ENCODE measurements at places on chromosomes 5 and 9. TPM values are rescaled to one million over a fixed set of nuclear protein-coding genes. Genes with fewer than 3 reads are reported as not detected.

- DNase-seq: no peak
- no peaks in the 10 kb centered on the region for H3K27me3 ChIP-seq
- H3K4me3 ChIP-seq: no peak overlapping the region
- H3K36me3 ChIP-seq: no peaks in the 10 kb centered on the region
- H3K27ac ChIP-seq: no peak overlapping the region
These were observed 67.8 kb downstream of the COL23A1 start for GRCh38 chr5:178522361-178522760.

Gene NIPAL4
- not detected for total RNA-seq

DNA sequence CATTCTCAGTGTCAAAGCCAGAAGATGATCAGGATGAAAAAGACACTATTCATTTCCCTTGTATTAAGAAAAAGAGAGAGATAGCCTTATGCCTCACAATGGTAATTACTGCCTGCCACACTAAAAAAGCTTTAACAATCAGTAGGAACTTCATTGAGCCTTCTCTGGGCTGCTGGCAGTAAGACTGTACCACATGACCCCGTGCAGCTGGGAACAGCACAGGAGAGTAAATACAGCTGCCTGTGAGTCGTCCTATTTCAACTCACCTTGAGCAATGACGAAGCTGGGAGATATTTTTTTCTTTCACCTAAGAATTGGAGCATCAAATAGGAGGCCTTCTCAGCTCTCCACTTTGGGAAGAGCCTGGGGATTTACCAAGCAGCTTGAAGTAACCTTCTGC, 316.3 kb downstream of the GABRB2 start:
- H3K36me3 ChIP-seq: no peaks in the 10 kb centered on the region
- H3K4me3 ChIP-seq: no peak overlapping the region
- no peak overlapping the region for H3K27ac ChIP-seq
- no peak for DNase-seq
- no peaks in the 10 kb centered on the region for H3K4me1 ChIP-seq
- H3K27me3 ChIP-seq: no peaks in the 10 kb centered on the region

DNA sequence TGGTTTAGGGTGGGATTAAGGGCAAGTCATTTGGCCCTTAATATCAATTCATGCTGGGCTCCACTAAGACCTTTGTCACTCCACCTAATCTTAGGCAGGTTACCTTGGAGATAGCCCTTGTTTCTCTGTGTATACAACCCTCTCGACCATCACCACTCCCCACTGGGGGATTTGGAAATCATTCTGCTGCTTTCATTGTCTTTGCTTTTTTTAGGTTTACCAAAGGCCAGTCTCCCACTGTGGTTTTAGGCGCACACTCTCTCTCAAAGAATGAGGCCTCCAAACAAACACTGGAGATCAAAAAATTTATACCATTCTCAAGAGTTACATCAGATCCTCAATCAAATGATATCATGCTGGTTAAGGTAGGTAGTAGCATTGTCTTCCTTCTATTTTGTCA, 6.2 kb downstream of the GZMK start:
- no peaks in the 10 kb centered on the region for H3K36me3 ChIP-seq
- no peak for DNase-seq
- peaks cover 3% of the 10 kb centered on the region for H3K27me3 ChIP-seq
- H3K27ac ChIP-seq: no peak overlapping the region
- H3K4me3 ChIP-seq: no peak overlapping the region

DNA sequence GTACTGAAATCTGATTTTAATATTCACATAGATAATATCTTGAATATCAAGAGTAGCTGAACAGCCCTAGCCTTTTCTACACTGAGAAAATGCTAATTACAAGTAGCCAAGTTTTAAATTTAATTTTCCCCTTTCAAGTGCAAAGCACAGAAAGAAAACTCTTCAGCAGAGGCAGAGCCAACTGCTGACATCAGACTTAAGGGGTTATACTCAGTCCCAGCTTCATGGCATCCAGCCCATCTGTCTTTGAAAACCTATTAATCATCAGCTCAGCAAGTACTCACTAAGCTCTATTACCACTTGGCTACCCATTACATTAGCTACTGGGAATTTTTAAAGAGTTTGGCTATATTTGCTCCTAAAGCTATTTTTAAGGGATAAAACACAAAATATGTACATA, 220.5 kb downstream of the SLC12A2 start:
- H3K27me3 ChIP-seq: no peaks in the 10 kb centered on the region
- peaks cover 7% of the 10 kb centered on the region for H3K4me1 ChIP-seq
- peaks cover 8% of the 10 kb centered on the region for H3K36me3 ChIP-seq
- no peak overlapping the region for H3K27ac ChIP-seq
- DNase-seq: no peak
- H3K4me3 ChIP-seq: no peak overlapping the region

Gene CNTNAP3
- total RNA-seq: 9.9 TPM

Gene CHSY3
- 0.85 TPM for total RNA-seq

Gene TLX3
- not detected for total RNA-seq

GRCh38 chr5:3891113-3891512, 295.5 kb downstream of the IRX1 start:
- no peaks in the 10 kb centered on the region for H3K4me1 ChIP-seq
- H3K4me3 ChIP-seq: no peak overlapping the region
- no peak for DNase-seq
- no peak overlapping the region for H3K27ac ChIP-seq

GRCh38 chr5:149702934-149703646, 27.0 kb upstream of the PPARGC1B start:
- no peaks in the 10 kb centered on the region for H3K27me3 ChIP-seq
- H3K27ac ChIP-seq: no peak overlapping the region
- H3K4me1 ChIP-seq: peaks cover 9% of the 10 kb centered on the region
- H3K36me3 ChIP-seq: no peaks in the 10 kb centered on the region
- no peak for DNase-seq
- H3K4me3 ChIP-seq: no peak overlapping the region

Gene GPR150
- 0.14 TPM for total RNA-seq

GRCh38 chr9:99873943-99874584, 32.4 kb upstream of the STX17 start:
- no peak for DNase-seq
- H3K4me1 ChIP-seq: no peaks in the 10 kb centered on the region
- no peak overlapping the region for H3K27ac ChIP-seq
- H3K4me3 ChIP-seq: no peak overlapping the region
- no peaks in the 10 kb centered on the region for H3K36me3 ChIP-seq
- no peaks in the 10 kb centered on the region for H3K27me3 ChIP-seq

- no peak overlapping the region for H3K4me3 ChIP-seq
- H3K4me1 ChIP-seq: peaks cover 49% of the 10 kb centered on the region
- H3K27ac ChIP-seq: peak overlapping the region; percentile 90
- H3K36me3 ChIP-seq: no peaks in the 10 kb centered on the region
- no peaks in the 10 kb centered on the region for H3K27me3 ChIP-seq
- no peak for DNase-seq
These were observed 13.5 kb upstream of the NUP214 start for GRCh38 chr9:131111854-131112311.

DNA sequence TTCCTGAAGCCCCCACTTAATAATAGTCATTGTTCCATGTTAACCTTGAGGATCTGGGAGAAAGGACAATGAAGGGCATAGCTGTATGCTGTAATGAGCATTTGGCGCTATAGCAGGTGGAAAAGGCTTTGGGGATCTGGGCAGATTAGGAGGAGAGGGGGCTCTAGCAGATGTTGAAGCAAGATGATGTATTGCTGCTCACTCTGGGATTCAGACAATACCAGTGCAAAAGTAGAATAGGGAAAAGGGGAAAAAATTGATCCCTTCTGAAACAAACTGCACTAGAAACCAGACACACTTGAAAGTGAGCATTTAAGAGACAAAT, 575.3 kb upstream of the MEF2C start:
- DNase-seq: no peak
- H3K36me3 ChIP-seq: no peaks in the 10 kb centered on the region
- no peaks in the 10 kb centered on the region for H3K27me3 ChIP-seq
- peaks cover 20% of the 10 kb centered on the region for H3K4me1 ChIP-seq
- H3K4me3 ChIP-seq: no peak overlapping the region
- peak overlapping the region; percentile 71 for H3K27ac ChIP-seq

DNA sequence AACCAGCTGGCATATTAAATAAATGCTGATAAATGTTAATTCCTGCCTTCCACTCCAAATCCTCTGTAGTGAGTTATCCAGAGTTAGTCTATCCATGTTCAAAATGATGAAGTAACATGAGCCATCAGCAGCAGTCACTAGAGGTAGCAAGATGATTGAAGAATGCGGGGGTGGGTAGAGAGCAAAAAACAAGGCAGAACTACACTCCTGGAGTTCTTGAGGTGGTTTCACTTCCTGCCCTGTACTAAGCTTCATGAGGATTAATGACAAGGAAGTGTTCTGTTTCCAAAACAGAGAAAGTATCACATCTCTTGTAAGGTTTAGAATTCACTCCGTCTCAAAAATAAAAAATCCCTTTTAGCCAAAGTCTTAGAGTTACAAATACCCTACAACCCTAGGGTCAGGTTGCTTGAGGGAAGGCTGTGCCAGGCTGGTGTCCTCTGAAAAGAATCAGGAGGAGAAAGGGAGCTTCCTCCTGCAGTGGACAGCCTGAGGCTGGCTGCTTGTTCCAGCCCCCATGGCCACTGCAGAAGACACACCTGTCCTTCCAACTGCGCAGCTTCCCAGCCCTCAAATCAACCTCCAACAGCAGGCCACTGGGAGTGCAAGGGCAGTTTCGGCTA, 180.2 kb downstream of the DENND1A start:
- H3K36me3 ChIP-seq: no peaks in the 10 kb centered on the region
- peaks cover 6% of the 10 kb centered on the region for H3K4me1 ChIP-seq
- DNase-seq: no peak
- H3K4me3 ChIP-seq: no peak overlapping the region
- no peak overlapping the region for H3K27ac ChIP-seq

GRCh38 chr5:134579284-134579771, 53.3 kb downstream of the SAR1B start:
- DNase-seq: no peak
- peaks cover 56% of the 10 kb centered on the region for H3K36me3 ChIP-seq
- no peaks in the 10 kb centered on the region for H3K27me3 ChIP-seq
- H3K4me1 ChIP-seq: peaks cover 71% of the 10 kb centered on the region
- no peak overlapping the region for H3K4me3 ChIP-seq

Gene PTGES
- total RNA-seq: 1.9 TPM

Gene WDR38
- total RNA-seq: not detected

GRCh38 chr5:403995-404394, 39.0 kb upstream of the EXOC3 start:
- DNase-seq: no peak
- H3K4me3 ChIP-seq: no peak overlapping the region
- H3K27me3 ChIP-seq: peaks cover 7% of the 10 kb centered on the region
- peaks cover 19% of the 10 kb centered on the region for H3K4me1 ChIP-seq
